ENCODE measurements at places on chromosomes 4 and X.
A peak's percentile ranks its signal among the peaks of the same experiment; 100 is the strongest.

DNA sequence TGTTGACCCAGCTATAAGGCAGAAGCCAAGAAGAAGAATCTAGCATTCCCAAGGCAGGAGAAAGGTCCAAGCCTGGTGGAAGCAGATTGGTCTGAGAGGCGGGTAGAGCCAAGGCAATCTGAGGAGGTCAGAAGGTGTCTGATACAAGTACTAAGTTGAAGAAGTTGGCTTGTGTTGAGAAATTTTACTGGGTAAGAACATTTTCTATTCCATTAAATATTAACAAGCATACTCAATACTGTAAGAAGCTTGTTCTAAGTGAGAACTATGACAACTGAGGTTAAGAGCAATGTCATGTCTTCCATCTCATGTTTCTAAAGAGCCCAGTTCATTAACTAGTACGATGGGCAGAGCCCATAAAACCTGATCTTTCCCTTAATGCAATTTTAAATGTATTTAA lies 75.0 kb downstream of the FAM13A start:
- no peak for DNase-seq

- DNase-seq = no peak
Measured at GRCh38 chrX:133189195-133189594, 29.0 kb downstream of the TFDP3 start.

- DNase-seq = peak; percentile 76
Measured at GRCh38 chrX:49184294-49185281, 1.6 kb downstream of the PRICKLE3 start.

DNA sequence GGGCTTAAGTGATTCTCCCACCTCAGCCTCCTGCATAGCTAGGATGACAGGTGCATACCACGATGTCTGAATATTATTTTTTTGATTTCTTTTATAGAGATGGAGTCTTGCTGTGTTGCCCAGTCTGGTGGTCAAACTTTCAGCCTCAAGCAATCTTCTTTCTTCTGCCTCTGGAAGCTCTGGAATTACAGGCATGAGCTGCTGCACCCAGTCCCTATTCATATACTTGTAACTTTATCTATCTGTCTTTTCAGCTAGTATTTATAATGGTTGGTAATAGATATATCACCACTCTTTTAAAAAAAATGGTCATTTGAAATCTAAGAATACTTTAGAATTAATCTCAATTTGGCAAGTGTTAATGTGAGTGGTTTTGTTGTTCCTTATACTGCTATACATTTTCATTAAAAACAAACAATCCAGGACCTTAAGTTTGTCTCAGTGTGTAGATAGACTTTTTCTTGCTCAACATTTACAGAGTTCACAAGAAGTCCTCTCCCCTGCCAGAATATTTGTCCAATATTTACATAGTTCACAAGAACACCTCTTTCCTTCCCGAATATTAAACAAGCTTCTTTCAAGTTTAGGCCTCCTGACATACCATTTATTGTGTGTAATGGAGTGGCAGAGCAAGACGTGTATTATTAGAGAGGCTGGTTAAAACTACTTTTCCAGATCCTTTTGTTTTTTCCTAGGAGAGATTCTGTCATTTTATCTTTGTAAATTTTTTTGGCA lies 1197.4 kb upstream of the ADGRL3 start:
- no peak for DNase-seq

GRCh38 chr4:169115897-169116254 lies 105.8 kb upstream of the CBR4 start:
- DNase-seq = peak; percentile 91

DNA sequence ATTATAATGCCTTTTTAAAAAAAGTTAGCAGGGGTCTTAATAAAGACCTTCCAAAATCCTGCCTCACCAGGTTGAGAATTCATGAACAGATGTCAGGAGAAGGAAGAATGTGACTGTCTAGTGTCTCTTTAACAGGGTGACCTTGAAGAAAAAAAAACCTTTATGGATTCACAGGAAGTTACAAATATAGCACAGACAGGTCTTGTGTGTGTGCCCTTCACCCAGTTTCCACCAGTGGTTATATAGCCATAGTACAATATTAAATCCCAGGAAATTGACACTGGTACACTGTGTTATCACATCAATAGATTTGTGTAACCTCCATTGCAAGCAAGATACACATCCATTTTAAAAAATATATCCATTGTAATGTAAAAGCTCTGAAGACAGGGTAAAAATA lies 43.7 kb downstream of the HADH start:
- DNase-seq = no peak

GRCh38 chr4:3239303-3239702 lies 9.7 kb upstream of the MSANTD1 start:
- no peak for DNase-seq

GRCh38 chrX:44042751-44043150 lies 69.6 kb upstream of the NDP start:
- no peak for DNase-seq

- DNase-seq = no peak
Measured at GRCh38 chr4:36747277-36748129, 466.1 kb downstream of the DTHD1 start.

DNA sequence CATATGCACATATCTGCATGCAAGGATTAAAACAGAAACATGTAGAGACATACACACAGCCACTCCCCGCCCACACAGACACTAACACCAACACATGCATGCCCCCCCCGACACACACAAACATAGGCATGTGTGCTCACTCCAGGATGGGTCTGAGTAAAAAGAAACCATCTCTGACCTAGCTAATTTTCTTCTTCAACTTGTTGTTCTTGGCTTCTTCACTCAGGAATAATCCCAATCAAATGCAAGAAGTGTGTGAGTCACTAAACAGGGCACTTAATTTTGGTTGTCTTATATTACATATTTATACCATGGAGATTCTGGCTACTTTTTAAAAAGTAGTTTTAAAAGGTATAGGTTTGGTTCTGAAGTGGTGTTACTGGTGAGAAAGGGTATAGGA lies 28.3 kb downstream of the ENOX2 start:
- no peak for DNase-seq

DNA sequence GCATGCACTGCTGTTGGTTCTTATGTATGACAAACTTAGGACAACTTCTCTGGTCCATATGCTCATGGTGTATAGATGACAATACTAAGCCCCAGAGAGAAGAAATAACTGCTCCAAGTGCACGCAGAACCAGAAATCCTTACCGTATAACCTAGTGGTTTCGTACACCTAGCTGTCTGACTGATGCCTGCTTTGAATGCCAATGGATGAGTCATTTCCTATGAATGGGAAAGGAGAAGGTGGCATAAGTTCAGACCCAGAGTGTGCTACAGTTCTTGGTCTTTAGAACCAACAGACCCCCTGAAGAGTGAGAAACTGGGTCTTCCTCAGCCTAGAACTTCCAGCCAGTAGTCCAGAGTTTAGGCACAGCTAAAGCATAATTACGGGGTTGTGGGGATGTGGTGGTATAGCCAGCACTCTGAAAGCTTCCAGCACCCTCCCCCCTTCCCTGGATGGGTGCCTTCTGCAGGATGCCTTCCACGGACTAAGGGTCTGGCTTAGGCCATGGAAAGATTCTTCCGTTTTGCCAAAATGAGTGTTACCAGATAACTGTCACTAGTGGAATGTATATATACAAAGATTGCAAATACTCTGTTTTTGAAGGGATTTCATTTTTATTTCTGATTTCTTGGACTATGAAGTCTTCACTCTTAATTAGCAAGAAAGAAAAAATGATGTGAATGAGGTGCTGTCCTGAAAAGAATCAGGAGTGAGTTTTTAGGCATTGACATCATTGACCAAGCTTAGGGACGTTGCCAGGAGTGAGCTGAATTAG lies 84.6 kb upstream of the PACRGL start:
- peak; percentile 78 for DNase-seq

DNA sequence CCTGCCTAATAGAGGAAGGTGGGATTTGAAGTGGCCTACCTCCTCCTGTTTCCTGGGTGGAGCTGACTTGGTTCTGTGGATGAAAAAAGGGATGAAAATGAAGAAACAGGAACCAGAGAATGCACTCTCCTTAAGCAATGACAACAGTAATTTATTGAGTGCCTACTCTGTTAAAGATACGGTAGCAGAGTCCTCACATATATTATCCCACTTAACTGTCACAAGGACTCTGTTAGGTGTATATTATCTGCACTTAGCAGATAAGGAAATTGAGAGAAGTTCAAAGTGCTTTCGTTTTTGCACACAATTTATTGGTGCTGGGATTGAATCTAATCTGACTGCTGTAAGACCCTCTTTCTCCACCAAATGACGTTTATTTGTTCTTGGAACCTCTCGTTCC lies 301.2 kb downstream of the PACRGL start:
- DNase-seq = no peak

GRCh38 chrX:149453906-149454822 lies 50.9 kb downstream of the IDS start:
- DNase-seq = no peak

DNA sequence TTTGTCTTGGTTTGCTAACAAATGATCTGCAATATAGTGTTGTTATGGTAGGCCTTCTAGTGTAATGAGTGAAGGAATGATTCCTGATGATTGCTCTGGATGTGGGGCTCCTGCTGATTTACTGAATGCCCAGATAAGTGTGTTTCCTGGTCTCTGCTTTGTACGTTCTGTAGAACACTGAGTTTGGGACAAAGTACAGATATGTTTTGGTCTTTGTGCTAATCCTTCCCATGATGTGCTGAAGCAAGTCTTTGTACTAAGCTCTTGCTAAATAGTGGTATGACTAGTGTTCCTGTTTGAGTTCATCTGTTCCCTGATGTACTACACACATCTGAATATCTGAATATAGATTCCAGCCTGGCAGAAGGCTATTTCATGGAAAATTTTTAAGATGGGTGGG lies 36.9 kb upstream of the XIAP start:
- DNase-seq = no peak

DNA sequence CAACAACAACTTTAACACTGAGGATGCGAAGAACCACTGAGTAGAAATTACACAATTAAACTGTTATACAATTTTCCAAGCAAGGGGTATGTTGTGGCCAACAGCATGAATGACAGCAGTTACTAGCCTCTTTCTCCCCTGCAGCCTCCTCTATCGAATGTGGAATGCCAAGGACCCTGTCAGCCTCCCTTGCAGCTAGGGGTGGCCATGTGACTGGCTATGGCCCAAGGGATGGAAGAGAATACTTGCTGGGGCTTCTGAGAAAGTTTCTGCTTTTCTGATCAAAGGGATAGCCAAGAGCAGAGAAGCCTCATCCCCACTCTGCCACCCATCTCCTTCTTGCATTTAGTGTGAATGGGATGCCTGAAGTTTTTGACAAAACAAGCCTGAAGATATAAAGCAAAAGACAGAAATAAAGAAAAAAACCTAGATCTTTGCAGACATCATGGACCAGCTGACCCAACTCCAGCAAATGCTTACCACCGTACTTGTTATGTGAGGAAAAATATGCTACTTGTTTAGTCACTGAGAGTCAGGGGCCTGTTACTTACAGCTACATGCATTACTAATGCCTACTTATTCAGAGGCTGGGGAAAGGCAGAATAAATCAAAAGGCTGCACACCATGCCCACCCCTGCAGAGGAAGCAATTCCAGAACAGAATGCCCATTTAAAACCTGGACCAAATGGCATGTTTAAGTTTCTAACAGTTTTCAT lies 32.0 kb downstream of the DCTD start:
- no peak for DNase-seq

DNA sequence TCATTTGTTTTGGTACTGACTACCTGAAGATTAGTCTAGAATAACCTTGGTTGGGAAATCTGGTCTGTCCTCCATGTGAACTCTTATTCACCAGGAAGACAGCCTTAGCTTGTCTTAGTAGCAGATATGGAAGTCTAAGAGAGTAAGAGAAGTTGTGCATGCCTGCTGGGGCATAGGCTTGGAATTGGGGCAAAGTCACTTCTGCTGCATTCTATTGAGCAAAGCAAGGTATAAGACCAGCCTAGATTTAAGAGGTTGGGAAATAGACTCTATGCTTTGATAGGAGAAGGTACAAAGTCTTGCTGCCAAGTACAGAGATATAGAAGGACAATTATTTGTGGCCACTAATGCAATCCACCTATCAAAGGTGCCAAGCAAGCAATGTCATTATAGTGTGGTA lies 464.0 kb upstream of the BOD1L1 start:
- no peak for DNase-seq

DNA sequence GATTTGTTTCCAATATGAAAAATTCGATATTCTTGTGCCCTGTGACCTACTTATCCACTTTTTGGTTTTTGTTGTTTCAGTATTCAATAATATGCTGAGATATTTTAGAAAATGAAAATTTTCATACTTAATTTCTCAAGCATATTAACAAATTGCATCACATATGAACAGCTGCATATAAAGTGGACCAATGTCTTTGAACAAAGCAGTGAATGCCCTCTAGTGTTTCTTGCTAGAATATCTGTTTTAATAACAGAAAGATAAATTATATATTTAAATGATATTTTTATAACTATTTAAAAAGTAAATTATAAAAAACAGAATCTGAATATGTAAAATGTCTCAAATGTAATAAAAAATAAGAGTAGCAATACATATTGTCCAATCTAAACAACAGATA lies 31.7 kb upstream of the INTU start:
- DNase-seq = peak; percentile 18

DNA sequence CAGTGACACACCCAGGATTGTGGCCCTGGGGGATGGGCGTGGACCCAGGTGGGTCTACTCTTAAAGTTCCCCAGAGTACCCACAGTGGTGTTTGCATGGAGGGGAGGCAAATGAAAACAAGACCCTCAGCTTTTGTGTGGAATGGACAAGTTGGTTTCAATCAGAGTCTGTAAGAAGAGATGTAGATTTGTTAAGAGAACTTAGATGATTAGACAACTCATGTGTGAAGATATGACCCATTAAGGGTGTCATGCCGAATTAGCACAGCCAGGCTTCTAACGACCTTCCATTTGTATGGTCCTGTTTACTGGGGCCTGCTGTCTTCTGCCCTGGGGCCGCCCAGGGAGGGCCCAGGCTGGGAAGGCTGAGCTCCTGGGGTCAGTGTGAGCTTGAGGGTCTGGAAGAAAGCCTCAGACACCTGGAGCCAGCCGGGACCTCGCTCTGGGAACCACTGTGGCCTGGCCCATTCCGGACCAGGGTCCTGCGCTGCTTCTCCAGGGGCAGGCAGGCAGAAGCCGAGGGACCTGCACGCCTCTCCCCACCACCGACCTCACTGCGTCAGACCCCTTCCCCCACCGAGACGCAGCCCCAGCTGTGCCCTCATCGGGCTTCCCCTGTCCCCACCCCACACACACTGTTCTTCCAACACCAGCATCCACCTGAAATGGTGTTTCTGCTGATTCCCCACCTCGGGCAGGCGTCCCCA lies 20.4 kb downstream of the UVSSA start:
- no peak for DNase-seq

Measured in RWPE1 (cell line).